Activated T-helper 1 cell treated with anti-CD3 and anti-CD28 coated beads, Interleukin-2, amount 50 U/mL, for 16 hours (primary cell): ENCODE measurements at places on chromosomes 1 and 21.

- DNase-seq = no peak
Observed at GRCh38 chr21:36658926-36659325, 40.0 kb upstream of the SIM2 start.

GRCh38 chr1:9375912-9376311 is 83.2 kb downstream of the SPSB1 start:
- DNase-seq = no peak

DNA sequence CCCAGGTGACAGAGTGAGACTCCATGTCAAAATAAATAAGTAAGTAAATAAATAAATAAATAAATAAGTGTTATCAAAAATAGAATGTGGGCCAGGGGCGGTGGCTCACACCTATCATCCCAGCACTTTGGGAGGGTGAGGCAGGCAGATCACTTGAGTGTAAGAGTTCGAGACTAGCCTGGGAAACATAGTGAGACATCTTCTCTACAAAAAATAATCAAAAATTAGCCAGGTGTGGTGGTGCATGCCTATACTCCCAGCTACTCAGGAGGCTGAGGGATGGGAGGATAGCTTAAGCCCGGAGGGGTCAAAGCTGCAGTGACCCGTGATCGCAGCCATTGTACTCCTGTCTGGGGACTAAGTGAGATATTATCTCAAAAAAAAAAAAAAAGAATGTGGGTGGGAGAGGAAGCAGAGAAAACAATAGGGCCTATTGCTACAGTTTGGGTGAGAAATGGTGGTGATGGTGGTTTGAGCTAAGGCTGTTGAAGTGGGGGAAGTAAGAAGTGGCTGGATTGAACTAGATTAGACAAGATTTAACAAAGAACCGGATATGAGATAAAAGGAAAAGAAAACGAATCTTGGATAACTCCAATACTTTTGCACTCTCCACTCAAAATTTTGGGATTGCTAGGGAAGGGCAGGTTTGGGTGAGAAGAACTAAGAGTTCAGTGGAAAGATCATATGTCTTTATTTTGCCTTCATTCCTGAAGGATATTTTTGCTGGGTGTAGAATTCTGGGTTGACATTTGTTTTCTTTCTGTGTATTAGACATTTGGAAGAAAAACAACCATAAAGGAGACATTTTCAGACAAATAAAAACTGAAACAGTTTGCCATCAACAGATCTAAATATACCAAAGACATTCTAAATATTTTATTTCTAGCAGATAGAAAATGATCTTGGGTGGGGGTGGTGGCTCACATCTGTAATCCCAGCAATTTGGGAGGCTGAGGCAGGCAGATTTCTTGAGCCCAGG is 57.1 kb upstream of the SPOCD1 start:
- DNase-seq = no peak

- DNase-seq = no peak
Observed at GRCh38 chr1:99648107-99648506, 2.2 kb downstream of the PALMD start.

- DNase-seq = no peak
Observed at GRCh38 chr1:178682429-178682828, 42.6 kb upstream of the RALGPS2 start.

DNA sequence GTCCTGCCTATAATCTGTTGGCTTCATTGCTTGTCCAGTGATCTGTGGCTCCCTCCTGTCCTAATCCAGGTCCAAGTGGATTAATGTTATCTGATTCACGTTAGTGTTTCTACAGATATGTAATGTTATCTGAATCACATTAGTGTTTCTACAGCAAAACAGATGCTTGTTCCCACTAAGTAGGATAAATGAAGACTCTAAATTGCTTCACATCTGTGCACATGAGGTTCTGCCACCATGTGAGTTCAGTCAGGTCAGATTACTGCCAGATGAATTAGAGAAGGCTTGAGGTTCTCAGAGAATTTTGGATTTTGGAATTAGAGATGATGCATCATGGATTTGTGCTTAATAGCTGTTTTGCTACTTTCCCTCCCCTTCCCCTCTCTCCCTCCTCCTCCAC is 13.2 kb downstream of the DISC1 start:
- no peak for DNase-seq

GRCh38 chr1:229296541-229296941 is 25.6 kb downstream of the RAB4A start:
- DNase-seq = no peak

GRCh38 chr1:208855403-208855802 is 611.2 kb upstream of the PLXNA2 start:
- no peak for DNase-seq

DNA sequence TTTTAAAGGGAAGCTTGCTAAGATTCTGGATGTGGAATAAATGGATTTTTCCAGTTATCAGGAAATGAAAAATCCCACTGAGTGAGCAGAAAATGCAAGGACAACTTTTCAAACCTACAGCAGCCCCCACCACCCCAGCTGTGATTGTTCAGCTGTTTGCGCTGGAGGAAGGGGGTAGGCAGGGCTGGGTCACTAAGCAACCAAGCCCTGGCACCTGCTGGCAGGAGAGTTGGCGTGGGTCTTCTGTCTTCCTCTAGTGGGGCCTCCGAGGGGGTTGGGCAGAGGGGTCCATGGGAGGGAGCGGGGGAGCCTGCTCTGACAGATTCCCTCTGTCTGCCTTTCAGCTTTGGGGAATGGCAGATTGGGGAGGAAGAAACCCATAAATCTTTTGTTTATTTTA is 45.3 kb downstream of the EIF2D start:
- no peak for DNase-seq

- DNase-seq = no peak
Observed at GRCh38 chr1:45097944-45098343, 85.9 kb downstream of the UROD start.

GRCh38 chr1:193558491-193559028 is 372.1 kb upstream of the B3GALT2 start:
- DNase-seq = no peak

DNA sequence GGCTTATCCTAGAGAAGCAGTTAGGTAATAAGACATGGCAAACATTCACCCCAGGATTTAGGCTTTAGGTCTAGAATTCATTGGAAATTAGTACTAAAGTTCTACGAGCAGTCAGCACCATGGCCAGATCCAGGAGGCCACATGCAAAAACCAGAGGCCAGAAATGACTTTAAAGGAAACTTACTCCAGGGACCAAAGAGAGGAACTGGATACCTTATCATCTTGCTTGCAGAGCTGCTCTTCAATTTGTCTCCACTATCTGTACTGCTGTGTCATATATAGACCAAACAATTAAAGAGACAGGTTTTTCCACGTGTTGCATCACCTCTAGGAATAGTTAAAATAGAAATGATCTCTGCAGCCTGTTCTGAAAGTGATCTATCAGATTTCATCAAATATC is 127.8 kb downstream of the LMX1A start:
- DNase-seq = no peak

GRCh38 chr1:195462646-195463045 is 1145.6 kb downstream of the KCNT2 start:
- no peak for DNase-seq

DNA sequence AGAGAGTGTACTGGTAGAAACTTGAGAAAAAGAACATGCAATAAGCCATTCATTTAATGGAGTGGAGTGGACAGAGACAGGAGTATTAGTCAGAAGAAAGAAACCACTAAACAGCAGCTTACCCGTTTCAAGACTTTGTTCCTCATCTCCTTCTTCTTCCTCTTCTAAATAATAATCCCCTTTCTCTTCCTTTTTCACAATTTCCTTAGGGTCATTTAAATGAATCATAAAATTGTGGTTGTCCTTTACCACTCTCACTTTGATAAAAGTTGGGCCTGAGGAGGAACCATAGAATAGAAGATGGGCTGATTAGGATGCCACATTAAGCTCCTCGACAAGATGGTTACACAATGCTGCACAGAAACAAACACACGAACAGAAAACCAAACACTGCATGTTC is 109.6 kb downstream of the WDR3 start:
- no peak for DNase-seq

DNA sequence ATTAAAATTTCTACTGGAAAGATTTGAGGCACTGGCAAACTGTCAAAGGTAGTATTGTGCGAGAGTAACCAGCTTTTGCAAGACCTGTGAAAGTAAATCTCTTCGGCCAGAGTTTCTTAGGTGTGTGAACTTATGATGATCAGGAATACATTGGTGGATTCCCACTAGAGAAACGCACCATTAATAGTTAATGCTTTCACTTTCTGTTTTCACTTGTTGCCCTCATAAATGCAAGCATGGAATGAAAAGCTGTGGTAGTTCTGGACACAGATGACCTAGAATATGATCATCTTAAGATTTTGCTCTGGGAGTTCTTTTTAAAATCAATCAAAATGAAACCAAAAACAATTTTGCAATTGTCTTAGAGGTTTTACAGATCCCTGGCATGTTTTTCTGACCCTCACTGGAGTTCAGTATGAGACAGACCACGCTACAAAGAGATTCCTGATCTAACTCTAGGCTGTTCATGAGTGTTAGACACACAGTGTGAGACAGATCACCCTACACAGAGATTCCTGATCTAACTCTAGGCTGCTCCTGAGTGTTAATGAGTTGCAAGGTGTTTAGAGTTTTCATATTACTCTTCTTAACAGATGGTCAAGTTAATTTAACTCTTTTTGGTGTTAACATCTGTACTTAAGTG is 98.8 kb downstream of the SDCCAG8 start:
- no peak for DNase-seq

- DNase-seq = no peak
Observed at GRCh38 chr1:156281281-156281680, 1.3 kb downstream of the SMG5 start.
